ENCODE measurements at places on chromosomes 7 and 10.

GRCh38 chr7:87882151-87882937 is 6.1 kb downstream of the DBF4 start:
- no peak for DNase-seq

DNA sequence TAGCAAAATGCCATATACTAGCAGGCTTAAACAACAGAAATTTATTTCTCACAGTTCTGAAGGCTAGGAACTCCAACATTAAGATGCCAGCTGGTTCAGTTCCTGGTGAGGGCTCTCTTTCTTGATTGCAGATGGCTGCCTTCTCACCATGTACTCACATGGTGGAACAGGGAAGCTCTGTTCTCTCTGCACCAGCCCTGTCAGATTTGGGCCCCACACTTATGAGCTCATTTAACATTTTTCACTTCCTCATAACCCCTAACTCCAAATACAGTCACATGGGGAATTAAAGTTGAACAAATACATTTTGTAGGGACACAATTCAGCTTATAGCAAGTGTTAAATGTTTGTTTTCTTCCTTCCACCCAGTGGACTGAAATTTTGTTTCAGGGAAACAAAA is 218.6 kb upstream of the TAC1 start:
- DNase-seq, result no peak

DNA sequence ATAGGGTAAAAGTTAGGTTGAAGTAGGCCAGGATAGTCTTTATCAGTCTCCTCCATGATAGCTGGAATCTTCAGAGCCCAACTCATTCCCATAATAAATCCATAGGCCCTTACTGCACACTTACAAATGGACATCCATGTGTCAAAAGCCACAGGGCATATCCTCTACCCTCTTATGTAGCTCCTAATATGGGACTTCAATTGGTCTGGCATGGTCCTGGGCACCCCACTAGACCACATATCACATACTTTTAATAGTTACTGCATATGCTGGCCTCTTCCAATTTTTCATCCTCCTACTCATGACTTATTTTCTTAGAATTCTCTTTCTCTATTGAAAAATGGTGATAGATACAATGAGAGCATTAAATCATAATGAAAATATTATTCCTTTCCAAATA is 169.3 kb downstream of the MAGI2 start:
- no peak for DNase-seq

DNA sequence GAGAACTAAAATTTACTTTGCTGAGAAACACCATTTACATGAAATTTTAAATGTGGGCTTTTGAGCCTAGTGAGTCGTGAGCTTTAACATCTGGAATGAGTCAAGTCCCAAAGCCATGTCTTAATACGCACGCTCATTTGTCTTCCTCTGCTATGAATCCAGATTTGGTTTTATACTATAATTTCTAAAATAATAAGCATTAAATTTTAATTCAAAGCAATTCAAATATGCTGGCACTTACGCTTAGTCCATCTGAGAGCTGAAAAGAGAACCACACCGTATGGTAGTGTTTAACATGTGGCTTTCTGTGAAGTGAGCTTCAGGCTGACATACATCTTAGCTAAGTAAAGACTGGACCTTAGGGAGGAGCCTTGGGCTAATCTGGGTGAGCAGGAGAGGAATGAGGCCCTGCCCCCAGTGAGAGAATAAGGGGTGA is 52.2 kb downstream of the CUBN start:
- no peak for DNase-seq
